Activated CD4-positive, alpha-beta T cell treated with anti-CD3 and anti-CD28 coated beads for 48 hours (primary cell): ENCODE measurements at places on chromosomes 3 and 15.

- no peak for DNase-seq
Observed at GRCh38 chr3:14570089-14570488, 29.9 kb upstream of the GRIP2 start.

GRCh38 chr3:101193957-101194356, 126.4 kb downstream of the IMPG2 start:
- no peak for DNase-seq

DNA sequence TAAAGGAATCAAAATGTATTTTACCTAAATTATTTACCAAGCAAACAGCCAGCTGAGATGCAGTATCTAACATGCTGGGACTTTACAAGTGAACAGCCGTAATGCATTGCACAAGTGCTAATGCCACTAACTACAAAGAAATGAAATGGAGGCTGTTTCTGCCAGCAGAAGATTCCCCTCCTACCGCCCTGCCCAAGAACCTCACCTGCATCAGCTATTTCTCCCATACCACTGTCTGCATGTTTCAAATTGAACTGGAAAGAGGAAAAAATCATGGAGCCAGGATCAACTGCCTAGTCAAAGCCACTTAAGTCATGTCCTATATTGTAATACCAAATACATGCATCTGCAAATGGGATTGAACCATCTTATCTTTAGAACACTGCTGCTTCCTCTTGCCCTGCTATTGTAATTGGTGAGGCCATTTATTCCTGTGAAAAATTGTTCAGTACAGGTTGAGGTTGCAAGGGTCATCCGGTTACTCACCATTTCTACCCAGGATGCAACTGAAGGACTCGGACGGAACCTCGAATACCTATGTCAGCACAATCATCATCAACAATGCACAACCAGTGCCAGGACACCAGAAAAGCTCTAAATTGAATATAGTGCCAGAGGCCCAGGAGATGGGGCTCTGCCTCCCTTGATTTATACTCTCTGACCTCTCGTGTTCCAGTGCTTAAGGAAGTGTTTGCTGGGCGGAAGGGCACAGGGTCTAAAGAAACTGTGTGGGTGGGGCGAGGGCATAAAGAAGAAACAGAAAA, 27.5 kb downstream of the ANXA2 start:
- no peak for DNase-seq

DNA sequence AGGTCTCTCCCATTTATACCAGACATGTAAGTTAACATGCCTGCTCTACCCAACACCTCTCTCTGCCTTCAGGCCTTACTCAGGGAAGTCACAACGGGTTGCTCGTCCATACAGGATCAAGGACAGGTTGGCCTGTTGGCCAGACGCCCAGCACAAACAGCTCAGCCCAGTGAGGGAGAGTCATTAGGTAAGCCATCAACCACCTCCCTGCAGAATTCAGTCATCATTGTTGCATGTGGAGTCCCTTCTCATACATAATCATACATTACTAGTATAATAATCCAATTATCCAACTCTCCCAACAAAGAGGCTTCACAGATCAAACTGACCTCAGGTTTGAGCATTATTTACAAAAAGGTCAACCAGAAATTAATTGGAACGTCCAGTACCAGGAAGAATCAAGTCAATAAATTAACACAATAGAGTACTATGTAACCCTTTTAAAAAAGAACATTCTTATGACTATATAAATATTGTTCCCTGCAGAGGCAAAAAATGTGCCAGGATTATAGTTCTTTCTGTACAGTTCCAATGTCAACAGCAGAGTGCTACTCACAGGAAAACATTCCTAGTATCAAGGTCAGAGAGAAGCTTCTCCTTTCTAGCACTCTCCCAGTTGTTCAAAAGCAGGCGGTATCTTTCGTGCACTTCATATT, 33.2 kb downstream of the HOMER2 start:
- DNase-seq, result no peak
